ENCODE measurements at places on chromosomes 11 and 22. TPM values are rescaled to one million over a fixed set of nuclear protein-coding genes. Genes with fewer than 3 reads are reported as not detected.
A peak's percentile ranks its signal among the peaks of the same experiment; 100 is the strongest.

GRCh38 chr22:19986410-19987341 lies 29.9 kb downstream of the ARVCF start:
- H3K4me3 ChIP-seq: peak overlapping the region; percentile 76
- no peaks in the 10 kb centered on the region for H3K4me1 ChIP-seq
- H3K27me3 ChIP-seq: no peaks in the 10 kb centered on the region
- DNase-seq: peak; percentile 89

The C11orf87 gene
- not detected for total RNA-seq

The MYEOV gene
- total RNA-seq: not detected

DNA sequence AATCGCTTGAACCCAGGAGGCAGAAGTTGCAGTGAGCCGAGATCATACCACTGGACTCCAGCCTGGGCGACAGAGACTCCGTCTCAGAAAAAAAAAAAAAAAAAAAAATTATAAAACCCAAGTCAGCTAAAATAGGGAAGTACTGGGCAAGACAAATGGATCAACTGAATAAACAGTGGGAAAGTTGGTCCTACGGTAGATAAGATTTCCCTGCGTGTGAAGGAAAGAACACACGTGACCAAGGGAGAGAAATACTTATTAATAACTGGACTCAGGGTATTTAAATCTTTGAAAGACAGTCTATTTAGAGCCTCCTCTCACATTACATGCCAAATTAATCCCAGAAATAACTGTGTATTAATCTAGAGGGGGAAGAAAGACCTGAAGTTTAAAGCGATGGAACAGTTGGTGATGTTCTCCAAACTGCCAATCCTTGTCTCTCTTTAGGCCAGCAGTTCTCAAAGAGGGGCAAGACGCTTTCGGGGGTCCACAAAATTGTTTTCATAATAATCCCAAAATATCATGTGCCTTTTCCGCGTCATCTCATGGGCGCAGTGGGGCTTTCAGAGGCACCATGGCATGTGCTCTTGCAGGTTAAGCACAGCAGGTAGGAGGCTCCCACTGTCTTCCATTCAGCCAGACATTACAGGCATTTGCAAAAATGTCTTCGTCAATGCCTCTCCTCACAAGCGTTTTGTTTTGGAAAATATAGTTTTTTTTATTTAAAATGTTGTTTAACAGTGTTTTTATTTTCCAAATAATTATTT lies 6.6 kb downstream of the RTL6 start:
- no peak overlapping the region for H3K4me3 ChIP-seq
- no peaks in the 10 kb centered on the region for H3K36me3 ChIP-seq
- no peak overlapping the region for H3K27ac ChIP-seq
- no peaks in the 10 kb centered on the region for H3K4me1 ChIP-seq

The OR5B21 gene
- not detected for total RNA-seq

The LMNTD2 gene
- 32.9 TPM for total RNA-seq

DNA sequence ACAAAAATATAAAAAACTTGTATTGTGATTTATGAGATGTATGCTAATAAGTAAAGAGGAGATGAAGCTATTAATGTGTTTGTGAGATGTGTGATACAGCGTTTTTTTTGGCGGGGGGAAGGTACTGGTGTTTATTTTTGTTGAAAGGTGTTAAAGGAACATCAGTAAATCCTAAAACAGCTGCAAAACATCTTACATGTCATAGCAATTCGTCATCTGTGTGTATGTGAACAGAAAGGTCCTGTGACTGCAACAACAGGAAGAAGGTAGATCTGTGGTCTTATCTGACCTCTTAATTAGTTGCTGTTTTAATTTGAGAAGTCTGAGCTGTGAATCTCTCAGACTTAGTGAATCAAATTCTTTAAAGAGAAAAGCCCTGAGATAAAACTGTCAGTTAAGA lies 1041.1 kb downstream of the JRKL start:
- no peak for DNase-seq
- no peaks in the 10 kb centered on the region for H3K36me3 ChIP-seq
- H3K27ac ChIP-seq: no peak overlapping the region
- H3K4me3 ChIP-seq: no peak overlapping the region

- no peak overlapping the region for H3K4me3 ChIP-seq
- H3K36me3 ChIP-seq: peaks cover 28% of the 10 kb centered on the region
- H3K27me3 ChIP-seq: no peaks in the 10 kb centered on the region
- H3K4me1 ChIP-seq: no peaks in the 10 kb centered on the region
Observed at GRCh38 chr11:59151761-59152160, 9.1 kb downstream of the FAM111A start.

GRCh38 chr11:131696690-131697089 lies 326.3 kb downstream of the NTM start:
- H3K36me3 ChIP-seq: no peaks in the 10 kb centered on the region
- H3K27ac ChIP-seq: no peak overlapping the region
- H3K4me1 ChIP-seq: no peaks in the 10 kb centered on the region
- no peaks in the 10 kb centered on the region for H3K27me3 ChIP-seq
- DNase-seq: no peak
